ENCODE measurements at places on chromosomes 3 and 15.

DNA sequence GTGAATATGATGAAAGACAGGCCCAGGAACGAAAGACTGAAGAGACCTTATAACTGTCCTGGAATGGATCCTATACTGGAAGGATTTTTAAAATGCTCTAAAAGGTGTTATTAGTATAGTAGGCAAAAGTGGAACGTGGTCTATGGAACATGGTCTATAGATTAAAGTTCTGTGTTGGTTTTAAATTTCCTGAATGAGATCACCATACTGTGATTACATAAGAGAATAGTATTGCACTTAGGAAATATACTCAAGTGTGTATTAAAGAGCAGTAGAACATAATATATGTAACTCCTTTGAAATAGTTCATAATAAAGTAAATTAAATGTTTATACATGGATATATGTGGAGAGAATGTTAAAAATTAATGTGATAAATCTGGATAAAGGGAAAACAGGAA, 68.2 kb downstream of the SPRED1 start:
- DNase-seq: no peak
- no peak overlapping the region for H3K4me3 ChIP-seq
- H3K27ac ChIP-seq: no peak overlapping the region
- H3K27me3 ChIP-seq: no peaks in the 10 kb centered on the region
- H3K36me3 ChIP-seq: no peaks in the 10 kb centered on the region
- no peaks in the 10 kb centered on the region for H3K4me1 ChIP-seq

GRCh38 chr3:55089211-55089610, 161.4 kb upstream of the LRTM1 start:
- DNase-seq: no peak
- no peak overlapping the region for H3K27ac ChIP-seq
- H3K4me3 ChIP-seq: no peak overlapping the region
- peaks cover 5% of the 10 kb centered on the region for H3K27me3 ChIP-seq
- no peaks in the 10 kb centered on the region for H3K36me3 ChIP-seq

GRCh38 chr3:12190832-12191231, 32.1 kb upstream of the TIMP4 start:
- H3K4me3 ChIP-seq: no peak overlapping the region
- DNase-seq: no peak
- no peaks in the 10 kb centered on the region for H3K27me3 ChIP-seq
- no peak overlapping the region for H3K27ac ChIP-seq
- H3K4me1 ChIP-seq: peaks cover 17% of the 10 kb centered on the region
- no peaks in the 10 kb centered on the region for H3K36me3 ChIP-seq

DNA sequence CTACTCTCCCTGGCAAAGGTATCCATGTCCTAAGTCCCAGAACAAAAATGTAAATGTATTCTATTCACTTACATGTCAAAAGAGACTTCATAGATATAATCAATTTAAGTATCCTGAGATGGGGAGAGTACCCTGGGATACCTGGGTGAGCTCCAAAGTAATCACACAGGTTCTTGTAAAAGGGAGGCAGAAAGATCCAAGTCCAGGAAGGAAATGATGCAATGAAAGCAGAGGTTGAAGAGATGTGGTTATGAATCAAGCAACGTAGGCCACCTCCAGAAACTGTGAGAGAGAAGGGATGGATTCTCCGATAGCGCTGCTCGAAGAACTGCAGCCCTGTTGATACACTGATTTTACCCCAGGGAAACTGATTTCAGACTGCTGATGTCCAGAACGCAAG, 93.9 kb upstream of the VGLL3 start:
- no peaks in the 10 kb centered on the region for H3K36me3 ChIP-seq
- no peaks in the 10 kb centered on the region for H3K27me3 ChIP-seq
- DNase-seq: no peak
- no peak overlapping the region for H3K4me3 ChIP-seq
- no peaks in the 10 kb centered on the region for H3K4me1 ChIP-seq
- no peak overlapping the region for H3K27ac ChIP-seq

DNA sequence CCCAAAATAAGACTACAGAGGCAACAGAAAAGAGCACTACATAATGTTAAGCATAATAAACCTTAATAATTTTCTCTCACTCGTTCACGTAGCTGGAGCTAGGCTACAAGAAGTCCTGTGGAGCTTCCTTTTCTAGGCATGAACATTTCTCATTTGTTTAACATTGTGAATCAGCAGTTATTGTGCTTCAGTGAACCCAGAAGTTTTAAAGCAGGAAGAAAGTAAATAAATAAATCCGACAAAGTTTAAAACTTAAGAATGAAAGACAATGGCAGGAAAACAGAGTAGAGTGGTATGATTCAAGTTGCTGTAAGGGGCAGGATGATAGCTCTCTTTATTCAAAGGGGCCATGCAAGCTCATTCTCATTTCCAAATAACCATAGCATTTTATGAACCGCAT, 191.8 kb downstream of the LSAMP start:
- no peaks in the 10 kb centered on the region for H3K36me3 ChIP-seq
- H3K4me3 ChIP-seq: no peak overlapping the region
- DNase-seq: no peak
- no peaks in the 10 kb centered on the region for H3K27me3 ChIP-seq
- no peaks in the 10 kb centered on the region for H3K4me1 ChIP-seq

DNA sequence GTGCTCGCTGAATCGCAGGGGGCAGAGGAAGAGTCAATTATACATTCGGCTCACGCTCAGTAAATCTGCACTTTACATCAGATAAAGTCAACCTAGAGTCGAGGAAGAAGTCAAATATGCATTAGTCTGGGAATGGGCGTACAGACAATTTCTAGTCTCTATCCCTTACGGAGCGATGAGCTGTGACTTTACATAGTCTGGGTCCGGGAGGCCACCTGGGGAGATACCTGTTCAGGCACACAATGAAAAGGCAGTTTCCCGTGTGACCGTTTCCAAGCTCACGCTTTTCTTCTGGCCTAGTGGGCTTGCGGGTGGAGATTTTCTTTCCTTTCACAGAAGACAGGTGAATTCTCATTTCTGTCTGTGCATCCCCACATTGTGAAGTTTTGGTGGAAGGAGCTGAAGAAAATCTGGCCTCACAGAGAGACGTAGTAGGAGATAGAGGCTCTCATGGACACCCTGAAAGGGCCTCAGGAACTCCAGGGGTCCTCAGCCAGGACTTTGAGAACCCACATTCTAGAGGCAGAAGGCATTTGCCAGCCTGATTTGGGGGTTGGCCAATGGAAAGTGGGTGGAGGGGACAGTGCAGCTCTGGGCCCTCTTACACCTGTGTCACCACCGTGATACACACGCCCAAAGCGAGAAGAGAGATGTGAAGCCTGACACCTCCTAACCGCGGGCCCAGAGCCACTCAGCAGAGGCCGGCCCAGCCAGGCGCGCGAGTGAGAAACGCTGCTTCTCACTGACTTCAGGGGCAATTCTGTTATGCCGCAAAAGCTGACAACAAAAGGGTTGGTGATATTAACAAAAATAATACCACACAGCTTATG, 10.7 kb upstream of the OCA2 start:
- no peak overlapping the region for H3K4me3 ChIP-seq
- no peak for DNase-seq
- H3K27ac ChIP-seq: no peak overlapping the region
- peaks cover 17% of the 10 kb centered on the region for H3K4me1 ChIP-seq
- H3K27me3 ChIP-seq: peaks cover 15% of the 10 kb centered on the region
- H3K36me3 ChIP-seq: peaks cover 27% of the 10 kb centered on the region

DNA sequence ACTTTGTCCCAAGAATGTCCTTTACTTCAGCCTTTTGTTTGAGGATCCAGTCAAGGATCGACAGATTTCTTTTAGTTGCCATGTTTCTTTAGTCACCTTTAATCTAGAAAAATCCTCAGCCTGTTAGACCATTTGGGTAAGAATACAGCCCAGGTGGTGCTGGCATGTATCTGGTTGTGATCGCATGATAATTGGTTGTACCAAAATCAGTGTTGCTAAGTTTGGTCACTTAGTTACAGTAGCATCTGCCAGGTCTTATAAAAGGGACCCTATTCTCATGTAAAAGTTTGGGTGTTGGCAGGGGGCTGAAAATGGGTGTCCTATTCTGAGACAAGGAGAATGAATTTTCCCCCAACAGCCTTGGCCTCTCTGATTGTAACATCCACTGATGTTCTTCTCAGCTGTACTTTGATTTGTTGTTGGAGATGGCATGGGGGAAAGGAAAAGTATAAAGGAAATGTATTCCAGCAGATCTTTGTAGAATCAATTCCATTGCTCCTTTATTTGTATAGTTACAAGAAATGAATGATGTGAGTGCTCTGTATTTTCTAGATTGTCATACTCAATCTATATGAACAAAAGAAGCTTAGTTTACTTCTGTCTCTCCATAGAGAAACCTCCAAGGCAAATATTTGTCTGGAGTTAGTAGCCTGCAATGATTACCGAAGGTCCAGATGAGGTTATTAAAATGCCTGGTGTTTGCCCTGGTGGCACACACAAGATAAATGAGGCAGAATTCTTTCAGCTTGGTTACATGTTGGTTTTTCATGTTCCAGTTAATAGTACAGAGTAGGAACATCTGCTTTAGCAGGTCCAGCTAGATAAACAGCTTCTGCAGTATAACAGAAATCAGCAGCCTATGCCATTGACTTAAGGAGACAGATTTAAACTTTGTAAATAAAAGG, 65.7 kb downstream of the CMTM8 start:
- DNase-seq: no peak
- no peak overlapping the region for H3K27ac ChIP-seq
- no peaks in the 10 kb centered on the region for H3K4me1 ChIP-seq
- peaks cover 2% of the 10 kb centered on the region for H3K36me3 ChIP-seq
- peaks cover 10% of the 10 kb centered on the region for H3K27me3 ChIP-seq

DNA sequence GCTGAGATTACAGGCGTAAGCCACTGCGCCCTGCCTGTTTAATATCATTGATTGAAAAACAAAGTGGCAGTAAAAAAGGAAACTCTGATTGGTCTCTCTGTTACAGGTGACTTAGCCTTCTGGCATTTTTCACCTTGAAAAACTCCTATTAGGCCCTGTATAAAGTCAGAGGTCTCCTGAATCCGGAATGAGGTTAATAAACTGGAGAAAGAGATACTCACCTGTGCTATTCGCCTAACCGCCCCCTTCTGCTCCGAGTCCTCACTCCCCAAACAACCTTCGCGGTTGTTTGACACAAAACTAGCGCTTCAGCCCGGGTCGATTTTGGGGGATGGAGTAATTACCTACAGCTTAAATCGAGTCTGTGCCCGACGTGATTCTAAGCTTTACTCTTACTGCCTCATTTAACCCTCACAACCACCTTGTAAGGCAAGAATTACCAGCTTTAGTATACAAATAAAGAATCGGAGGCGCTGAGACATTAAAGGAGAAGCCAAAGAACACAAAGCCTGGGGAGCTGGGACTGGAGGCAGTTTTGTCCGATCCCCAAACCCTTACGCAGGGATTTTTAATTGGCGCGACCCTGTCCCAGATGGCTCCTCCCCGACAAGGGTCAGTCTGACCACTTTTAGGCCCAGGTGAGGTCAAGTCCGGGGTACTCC, 441 bp downstream of the CEP70 start:
- DNase-seq: no peak
- peak overlapping the region; percentile 97 for H3K4me3 ChIP-seq
- no peaks in the 10 kb centered on the region for H3K4me1 ChIP-seq
- no peaks in the 10 kb centered on the region for H3K27me3 ChIP-seq
- peak overlapping the region; percentile 96 for H3K27ac ChIP-seq
- peaks cover 1% of the 10 kb centered on the region for H3K36me3 ChIP-seq

GRCh38 chr3:15979495-15979894, 181.7 kb upstream of the ANKRD28 start:
- no peaks in the 10 kb centered on the region for H3K27me3 ChIP-seq
- no peaks in the 10 kb centered on the region for H3K4me1 ChIP-seq
- no peak for DNase-seq
- H3K36me3 ChIP-seq: no peaks in the 10 kb centered on the region
- no peak overlapping the region for H3K27ac ChIP-seq

DNA sequence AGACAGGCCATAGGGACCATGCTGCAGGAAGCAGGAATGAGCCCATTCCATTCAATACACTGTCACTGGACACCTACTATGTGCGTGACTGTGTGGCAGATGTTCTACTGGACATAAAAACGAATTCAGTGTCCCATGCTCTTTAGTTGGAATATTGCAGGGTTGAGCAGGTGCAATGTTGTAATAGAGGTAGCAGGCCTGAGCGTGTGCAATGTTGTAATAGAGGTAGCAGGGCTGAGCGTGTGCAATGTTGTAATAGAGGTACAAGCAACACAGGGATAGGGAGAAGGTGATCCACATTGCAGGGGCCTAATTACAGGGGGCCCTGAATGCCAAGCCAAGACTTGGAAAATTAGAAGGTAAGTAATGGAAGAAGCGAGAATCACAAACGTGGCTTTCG, 261.4 kb upstream of the HES1 start:
- H3K4me1 ChIP-seq: peaks cover 45% of the 10 kb centered on the region
- H3K27me3 ChIP-seq: peaks cover 5% of the 10 kb centered on the region
- H3K4me3 ChIP-seq: no peak overlapping the region

DNA sequence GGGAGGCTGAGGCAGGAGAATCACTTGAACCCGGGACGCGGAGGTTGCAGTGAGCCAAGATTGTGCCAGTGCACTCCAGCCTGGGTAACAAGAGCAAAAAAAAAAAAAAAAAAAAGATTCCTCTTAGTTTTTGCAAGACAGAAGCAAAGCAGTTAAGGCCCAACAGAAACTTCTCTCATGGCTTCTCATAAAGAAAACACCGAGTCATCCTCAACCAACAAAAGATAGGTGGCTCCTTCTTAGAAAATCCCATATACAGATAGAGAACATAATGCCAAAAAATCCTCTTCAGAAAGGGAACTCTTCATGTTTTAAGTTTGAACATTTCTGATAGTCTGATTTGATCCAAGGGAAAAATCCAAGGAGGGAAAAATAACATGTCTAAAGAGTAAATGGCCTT, 12.5 kb upstream of the SKIL start:
- no peak overlapping the region for H3K4me3 ChIP-seq
- H3K4me1 ChIP-seq: peaks cover 14% of the 10 kb centered on the region
- no peak overlapping the region for H3K27ac ChIP-seq
- H3K36me3 ChIP-seq: no peaks in the 10 kb centered on the region
- no peaks in the 10 kb centered on the region for H3K27me3 ChIP-seq

- peaks cover 23% of the 10 kb centered on the region for H3K4me1 ChIP-seq
- no peak for DNase-seq
- H3K27ac ChIP-seq: peak overlapping the region; percentile 28
Measured at GRCh38 chr3:66298591-66298990, 77.8 kb downstream of the SLC25A26 start.

- H3K4me3 ChIP-seq: no peak overlapping the region
- DNase-seq: no peak
- peaks cover 13% of the 10 kb centered on the region for H3K4me1 ChIP-seq
- peaks cover 14% of the 10 kb centered on the region for H3K36me3 ChIP-seq
Measured at GRCh38 chr15:76871930-76872329, 33.2 kb downstream of the SCAPER start.

GRCh38 chr15:78000091-78000926, 77.2 kb downstream of the TBC1D2B start:
- no peaks in the 10 kb centered on the region for H3K4me1 ChIP-seq
- H3K27ac ChIP-seq: peak overlapping the region; percentile 77
- no peak overlapping the region for H3K4me3 ChIP-seq
- H3K27me3 ChIP-seq: no peaks in the 10 kb centered on the region
- DNase-seq: peak; percentile 71

GRCh38 chr3:118978393-118978758, 56.3 kb downstream of the IGSF11 start:
- no peaks in the 10 kb centered on the region for H3K36me3 ChIP-seq
- no peaks in the 10 kb centered on the region for H3K4me1 ChIP-seq
- DNase-seq: no peak
- H3K27ac ChIP-seq: no peak overlapping the region
- H3K4me3 ChIP-seq: no peak overlapping the region
- peaks cover 15% of the 10 kb centered on the region for H3K27me3 ChIP-seq

GRCh38 chr3:141275973-141276372, 44.3 kb downstream of the PXYLP1 start:
- H3K27ac ChIP-seq: no peak overlapping the region
- peaks cover 3% of the 10 kb centered on the region for H3K4me1 ChIP-seq
- no peak for DNase-seq
- H3K27me3 ChIP-seq: no peaks in the 10 kb centered on the region

- DNase-seq: no peak
- no peaks in the 10 kb centered on the region for H3K36me3 ChIP-seq
- no peak overlapping the region for H3K27ac ChIP-seq
- H3K4me1 ChIP-seq: no peaks in the 10 kb centered on the region
- H3K27me3 ChIP-seq: no peaks in the 10 kb centered on the region
Measured at GRCh38 chr3:133328373-133328772, 71.5 kb upstream of the BFSP2 start.

Data from memory B cell (primary cell).